SJCRH30 (cell line): ENCODE measurements at places on chromosomes 6 and 20.

DNA sequence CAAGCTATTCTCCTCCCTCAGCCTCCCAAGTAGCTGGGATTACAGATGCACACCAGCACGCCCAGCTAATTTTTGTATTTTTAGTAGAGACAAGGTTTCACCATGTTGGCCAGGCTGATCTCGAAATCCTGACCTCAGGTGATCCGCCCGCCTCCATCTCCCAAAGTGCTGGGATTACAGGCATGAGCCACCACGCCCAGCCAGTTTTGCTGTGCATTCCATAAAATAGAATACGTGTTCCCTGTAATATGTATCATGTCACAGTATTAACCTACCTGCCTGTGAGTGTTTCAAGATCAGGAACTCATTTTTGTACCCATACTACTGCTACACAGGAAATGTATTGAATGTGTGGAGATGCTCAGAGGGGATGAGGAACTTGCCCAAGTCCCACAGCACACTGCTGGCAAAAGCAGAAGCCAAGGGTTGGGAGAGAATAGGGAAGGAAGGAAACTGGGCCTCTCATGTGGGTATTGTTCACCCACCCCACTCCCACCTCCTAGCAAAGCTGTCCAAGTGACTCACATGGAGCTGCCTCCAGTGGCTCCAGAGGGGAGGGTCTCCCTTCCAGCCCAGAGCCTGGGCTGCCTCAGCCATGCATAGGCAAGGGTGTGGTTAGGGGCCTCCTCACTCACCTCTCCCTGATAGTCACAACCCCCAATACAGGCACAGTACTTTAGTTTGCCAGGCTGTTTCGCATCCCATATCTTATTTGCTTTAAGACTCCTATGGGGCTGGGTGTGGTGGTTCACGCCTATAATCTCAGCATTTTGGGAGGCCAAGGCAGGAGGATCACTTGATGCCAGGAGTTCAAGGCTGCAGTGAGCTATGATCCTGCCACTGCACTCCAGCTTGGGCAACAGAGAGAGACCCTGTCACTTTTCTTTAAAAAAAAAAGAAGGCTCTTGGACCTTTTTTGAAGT, 9.4 kb downstream of the HM13 start:
- no peak for DNase-seq

- DNase-seq = no peak
Measured at GRCh38 chr6:107538856-107539387, 49.0 kb downstream of the SOBP start.

- DNase-seq = no peak
Measured at GRCh38 chr20:53487461-53488200, 106.0 kb downstream of the ZNF217 start.

DNA sequence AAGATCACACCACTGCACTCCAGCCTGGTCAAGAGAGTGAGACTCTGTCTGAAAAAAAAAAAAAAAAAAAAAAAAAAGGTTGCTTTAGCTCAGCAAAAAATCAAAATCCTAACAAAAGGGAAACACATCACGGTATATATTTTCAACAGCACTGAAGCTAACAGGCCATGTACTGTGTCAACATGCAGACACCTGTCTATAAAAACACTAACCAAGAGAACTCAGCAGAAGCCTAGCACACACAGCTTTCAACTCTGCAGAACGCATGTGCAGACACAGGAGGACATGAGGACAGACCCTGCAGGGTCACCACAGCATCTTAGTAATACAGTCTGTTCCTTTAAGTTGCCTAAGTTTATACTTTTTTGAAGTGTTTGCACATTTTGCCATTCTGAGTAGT, 13.5 kb downstream of the NINL start:
- DNase-seq = no peak

DNA sequence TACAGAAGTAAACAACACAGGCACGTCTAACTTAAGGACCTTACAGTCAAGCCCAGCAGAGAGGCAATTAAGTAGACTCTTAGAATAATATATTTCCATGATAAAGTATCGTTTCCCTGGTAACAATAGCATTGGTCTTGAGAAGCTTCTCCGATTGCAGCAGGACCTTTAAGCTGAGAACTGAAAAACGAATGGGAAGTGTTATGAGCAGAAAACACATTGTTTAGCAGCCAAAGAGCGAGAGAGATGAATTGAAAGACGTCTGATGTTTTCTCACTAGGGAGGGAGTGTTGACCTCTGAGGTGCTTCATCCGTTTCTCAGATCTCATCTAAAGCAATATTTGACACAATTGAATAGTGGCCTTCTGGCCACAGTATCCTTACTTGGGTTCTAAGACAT, 855 bp downstream of the BYSL start:
- no peak for DNase-seq

DNA sequence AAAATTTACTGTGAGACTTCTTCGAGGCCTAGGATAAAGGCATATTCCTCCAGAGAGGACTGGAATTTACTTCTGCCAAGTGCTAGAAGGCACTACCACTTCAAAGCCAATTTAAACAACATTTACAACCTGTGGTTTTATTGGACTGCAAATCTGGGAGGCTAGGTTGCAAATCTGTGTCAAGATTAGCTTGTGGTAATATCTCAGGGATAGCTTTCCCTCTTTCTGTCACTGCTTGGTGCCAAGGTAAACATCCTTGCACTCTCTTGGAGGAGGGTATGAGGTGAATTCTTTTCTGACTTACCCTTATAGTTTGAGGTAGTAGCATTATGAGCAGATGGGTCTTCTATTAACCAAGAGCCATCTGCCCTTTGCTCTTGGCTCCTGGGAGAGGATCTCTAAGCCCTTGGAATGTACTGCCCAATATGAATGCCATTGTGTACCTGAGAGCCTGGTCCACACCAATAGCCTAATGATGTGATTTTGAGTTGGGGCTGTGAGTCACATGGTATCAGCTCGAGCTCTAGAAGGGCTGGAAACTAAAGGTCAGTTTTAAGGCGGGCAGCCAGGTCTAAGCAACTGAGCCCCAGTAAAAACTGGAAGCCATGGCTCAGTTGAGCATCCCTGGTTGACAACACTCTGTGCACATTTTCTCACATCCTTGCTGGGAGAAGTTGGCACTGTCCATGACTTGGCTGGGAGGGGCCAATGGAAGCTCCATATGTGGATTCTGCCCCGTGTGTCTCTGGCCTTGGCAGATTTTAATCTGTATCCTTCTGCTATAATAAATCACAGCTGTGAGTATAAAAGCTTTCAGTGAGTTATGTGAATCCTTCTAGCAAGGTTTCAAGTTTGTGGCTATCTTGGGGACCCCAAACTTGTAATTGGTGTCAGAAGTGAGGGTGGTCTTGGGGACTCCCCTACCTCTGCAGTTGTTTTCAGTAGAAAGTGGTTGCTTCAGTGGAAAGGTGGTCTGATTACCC, 188.1 kb downstream of the UBE3D start:
- peak; percentile 27 for DNase-seq

DNA sequence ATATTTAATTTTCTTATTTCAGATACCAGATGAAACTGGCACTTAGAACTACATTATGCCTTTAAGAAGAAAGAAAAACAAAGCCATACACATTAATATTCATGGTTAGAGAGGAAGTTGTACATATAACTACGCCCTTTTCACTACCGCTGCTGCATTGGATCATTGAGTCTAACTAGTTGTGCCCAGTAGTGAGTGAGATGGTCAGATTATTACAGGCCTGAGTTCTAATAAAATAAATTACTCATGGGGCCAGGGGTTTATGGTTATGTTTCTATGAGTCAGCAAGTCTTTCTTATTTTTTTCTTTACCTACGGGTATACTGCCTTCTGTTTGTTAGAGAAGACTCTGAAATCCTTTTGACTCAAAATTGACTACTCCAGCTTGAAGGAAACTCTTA, 11.5 kb downstream of the RIOK1 start:
- DNase-seq = no peak

DNA sequence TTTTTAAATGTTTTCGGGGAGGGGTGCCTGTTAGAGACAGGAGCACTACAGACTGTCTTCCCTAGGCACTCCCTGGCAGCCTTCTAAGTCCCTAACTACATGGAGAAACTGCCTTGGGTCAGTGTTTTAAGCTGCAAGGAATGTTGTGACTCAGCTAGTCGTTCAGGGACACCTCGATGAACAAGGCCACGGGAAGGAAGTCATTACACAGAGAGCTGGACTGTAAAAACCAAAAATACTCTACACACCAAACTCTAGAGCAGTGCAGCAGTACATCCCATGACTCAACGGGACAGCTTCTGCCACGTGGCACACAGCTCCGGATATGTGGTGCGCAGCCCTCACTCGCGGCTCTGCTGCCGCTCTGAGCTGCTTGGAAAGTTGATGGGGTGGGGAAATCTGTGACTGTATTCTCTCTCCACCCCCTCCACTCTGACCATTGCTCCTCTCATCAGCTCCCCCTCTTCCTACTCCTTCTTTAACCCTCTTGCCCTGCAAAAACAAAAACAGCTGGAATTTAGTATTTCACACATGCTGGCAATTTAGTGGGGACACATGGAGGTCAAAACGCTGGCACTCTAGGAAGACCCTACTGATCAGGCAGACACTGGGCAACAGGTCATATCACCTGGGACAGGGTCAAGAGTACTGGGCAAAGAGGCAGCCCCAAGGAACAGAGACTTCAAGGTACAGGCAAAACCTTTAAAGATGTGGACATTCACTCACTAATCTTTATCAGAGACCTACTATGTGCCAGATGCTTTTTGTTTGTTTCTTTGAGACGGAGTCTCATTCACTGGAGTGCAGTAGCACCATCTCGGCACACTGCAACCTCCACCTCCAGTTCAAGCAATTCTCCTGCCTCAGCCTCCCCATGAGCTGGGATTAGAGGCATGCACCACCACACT, 10.9 kb upstream of the LPIN3 start:
- DNase-seq = peak; percentile 78
